ENCODE measurements at places on chromosomes 7 and 10.

DNA sequence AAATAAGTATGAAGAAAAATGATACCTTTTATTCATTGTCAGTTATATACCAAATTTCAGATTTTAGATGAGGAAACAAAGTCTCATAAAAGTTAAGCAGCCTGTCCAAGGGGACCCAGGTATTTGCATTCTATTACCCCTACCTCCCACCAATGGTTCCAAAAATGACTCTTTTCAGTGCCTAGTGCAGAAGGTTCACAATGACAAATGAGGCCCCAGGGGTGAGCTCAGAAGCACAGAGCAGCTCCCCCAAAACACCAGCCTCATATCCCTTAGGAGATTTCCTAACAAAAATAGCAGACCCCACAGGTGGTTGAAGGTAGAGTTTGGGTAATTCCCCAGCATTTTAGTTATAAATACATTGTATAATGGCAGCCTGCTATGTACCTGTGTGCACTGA is 168.6 kb downstream of the REEP3 start:
- DNase-seq = no peak

- no peak for DNase-seq
Observed at GRCh38 chr7:27665531-27665930, 2.8 kb upstream of the HIBADH start.

DNA sequence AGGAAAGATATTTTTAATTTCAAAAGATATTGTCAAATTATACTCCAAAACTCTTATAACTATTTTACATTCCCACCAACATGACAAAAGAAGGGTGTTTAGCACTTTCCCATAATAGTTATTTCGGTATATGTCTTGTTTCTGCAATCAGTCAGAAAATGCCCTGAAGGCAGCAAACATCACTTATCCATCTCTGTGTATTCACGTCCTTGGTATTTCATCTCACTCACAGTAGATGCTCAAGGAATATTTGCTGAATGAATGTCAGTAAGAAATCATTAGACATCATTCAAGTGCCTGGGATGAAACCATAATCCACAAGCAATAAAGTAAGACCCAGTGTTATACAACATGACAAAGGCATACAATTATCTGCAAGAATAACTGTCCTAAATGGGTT is 112.7 kb downstream of the GFRA1 start:
- peak; percentile 83 for DNase-seq

GRCh38 chr7:44988701-44989100 is 9.9 kb upstream of the MYO1G start:
- no peak for DNase-seq

DNA sequence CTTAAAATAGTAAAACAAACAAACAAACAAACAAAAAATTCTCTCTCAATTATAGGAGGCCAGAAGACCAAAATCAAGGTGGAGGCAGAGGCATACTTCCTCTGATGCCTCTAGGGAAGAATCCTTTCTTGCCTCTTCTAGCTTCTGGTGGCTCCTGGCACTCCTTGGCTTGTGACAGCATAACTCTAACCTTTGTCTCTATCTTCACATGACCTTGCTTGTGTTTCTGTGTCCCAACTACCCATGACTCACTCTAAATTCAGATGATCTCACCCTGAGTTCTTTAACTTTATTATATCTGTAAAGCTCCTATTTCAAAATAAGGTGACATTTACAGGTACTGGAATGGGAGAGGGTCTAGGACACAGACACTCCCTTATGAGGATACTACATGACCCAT is 88.3 kb upstream of the ANTXRL start:
- DNase-seq = no peak

- peak; percentile 79 for DNase-seq
Observed at GRCh38 chr10:35913628-35914027, 271.5 kb upstream of the FZD8 start.

GRCh38 chr7:23472556-23472955 is 2.3 kb upstream of the IGF2BP3 start:
- DNase-seq = no peak

- DNase-seq = peak; percentile 98
Observed at GRCh38 chr10:79298403-79299244, 48.6 kb upstream of the PPIF start.

DNA sequence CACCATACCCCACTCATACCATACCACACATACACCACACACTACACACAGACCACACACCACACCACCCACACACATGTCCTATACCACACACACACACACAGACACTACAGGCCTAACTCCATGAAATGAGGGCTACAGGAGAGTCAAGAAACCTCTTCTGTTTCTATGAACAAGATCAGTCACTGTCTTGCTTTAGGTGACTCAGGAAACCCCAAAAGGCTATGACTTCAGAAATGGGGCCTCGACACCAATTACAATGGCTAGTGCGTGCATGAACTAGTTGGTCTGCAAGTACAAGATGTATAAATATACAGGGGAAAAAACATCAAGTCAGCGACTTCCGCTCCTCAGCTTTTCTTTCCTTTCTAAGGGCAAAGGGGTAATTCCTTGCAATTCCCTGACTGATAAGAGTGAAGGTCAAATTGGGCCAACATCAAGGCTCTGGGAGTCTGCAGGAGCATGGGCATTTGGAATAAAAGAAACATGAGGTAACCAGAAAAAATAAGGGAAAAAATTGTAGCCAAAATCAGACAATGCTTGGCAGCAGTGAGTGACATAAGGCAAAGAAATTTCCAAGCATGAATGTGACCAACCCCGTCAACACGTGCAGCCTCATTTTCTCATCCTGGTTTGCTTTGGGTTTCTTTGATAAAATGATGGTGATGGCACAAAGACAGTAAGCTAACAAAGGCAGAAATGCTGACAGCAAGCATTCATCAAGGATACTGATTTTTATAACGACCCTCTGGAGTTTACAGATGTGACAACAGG is 1.5 kb downstream of the PKD1L1 start:
- no peak for DNase-seq

DNA sequence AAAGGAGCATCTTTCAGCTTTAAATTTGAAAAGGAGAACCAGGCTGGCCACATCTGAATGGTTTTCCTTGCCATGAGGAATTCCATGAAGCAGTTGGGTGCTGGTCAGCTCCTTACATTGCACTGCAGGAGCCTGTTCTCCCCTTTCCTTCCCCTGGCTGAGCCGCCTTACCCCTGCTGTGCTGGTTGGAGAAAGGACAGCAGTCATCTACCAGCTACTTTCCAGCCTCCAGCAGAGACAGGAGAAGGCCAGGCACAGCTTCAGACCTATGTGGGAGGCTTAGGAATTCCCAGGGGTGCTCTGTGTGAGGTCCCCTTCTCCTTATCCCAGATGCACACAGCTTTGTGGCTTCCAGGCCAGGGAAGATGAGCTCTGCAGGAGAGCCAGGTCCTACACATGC is 4.7 kb downstream of the C10orf71 start:
- DNase-seq = no peak

- DNase-seq = no peak
Observed at GRCh38 chr7:156049366-156049765, 237.1 kb upstream of the SHH start.

DNA sequence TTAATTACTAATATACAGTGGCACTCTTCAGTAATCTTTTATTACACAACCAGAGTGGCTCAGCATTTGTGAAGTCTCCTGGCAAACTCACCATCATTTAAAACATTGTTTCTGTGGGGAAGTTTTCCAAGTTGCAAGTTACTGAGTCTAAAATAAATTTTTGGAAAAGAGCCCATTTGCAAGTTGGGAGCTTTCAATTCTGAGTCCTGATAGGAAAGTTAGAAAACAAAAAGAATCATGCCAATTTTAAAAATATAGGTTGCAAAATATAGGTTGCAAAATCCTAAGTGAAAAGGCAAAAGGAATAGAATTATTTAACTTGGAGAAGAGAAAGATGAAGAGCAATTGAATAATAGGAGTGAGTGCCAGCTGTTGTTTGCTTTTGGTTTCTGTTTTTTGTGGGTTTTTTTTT is 378.8 kb upstream of the C7orf33 start:
- no peak for DNase-seq

DNA sequence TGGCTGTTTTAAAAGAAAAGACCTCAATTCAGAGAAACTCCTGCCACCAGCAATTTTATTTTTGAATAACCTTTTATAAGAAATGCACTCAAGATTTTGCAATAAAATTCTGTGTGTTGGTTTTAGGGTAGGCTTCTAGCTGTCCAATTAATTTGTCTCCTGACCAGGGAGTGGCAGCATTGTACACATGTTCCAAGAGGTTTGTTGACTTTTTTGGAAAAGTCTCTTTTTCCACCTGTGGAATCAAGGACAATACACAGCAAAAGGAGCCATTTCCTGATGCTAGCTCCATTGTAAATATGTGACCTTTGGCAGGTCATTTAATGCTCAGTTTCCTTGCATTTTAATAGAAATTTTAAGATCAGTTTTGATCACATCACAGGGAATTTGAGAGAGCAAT is 1.8 kb downstream of the GIMAP5 start:
- DNase-seq = no peak

- no peak for DNase-seq
Observed at GRCh38 chr7:151595702-151596350, 76.1 kb upstream of the RHEB start.

- DNase-seq = peak; percentile 18
Observed at GRCh38 chr10:43255634-43256431, 11.0 kb downstream of the RASGEF1A start.

DNA sequence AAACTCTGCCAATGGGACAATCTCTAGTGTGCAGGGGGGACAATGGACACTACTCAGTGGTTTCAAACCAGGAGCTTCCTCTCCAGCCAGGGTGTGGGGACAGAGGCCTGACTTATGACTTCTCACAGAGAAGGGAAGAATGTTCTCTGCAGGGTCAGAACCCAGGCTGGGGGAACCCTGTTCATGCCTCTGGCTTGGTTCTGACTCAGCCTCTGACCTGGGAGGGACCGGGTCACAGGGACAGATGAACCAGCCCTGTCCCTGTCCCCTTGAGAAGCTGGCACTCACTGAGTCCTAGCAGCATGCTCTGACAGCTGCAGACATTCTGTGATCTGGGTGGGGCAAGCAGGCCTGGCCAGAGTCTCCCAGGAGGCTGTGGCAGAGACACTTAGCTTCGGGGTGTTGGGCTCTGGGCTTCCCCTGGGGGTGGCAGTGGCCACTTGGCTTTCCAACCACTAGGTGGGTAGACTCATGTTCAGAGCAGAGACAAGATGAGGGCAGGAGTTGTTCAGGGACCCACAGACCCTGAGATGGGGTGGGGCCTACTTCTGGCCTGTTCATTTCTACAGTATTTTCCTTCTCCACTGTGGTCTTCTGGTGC is 13.6 kb downstream of the TSPAN15 start:
- no peak for DNase-seq

- peak; percentile 57 for DNase-seq
Observed at GRCh38 chr7:21507627-21508343, 35.1 kb upstream of the DNAH11 start.

DNA sequence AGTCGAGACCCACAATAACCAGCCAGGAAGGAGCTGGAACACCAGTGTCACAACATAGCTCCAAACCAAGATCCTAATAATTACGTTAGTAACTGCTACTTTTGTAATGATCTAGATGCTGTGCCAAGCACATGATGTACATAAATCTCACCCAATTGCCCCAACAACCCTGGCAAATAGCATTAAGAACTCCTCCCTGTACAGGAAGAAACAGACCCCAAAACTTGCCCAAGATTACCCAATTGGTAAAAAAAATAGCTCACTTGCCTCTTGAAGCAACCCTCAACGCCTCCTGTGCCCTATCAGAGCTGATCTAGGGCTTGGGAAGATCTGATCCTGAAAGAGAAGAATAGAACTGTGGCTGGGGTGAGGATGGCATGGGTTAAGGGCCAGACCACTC is 628.7 kb upstream of the AUTS2 start:
- DNase-seq = no peak

DNA sequence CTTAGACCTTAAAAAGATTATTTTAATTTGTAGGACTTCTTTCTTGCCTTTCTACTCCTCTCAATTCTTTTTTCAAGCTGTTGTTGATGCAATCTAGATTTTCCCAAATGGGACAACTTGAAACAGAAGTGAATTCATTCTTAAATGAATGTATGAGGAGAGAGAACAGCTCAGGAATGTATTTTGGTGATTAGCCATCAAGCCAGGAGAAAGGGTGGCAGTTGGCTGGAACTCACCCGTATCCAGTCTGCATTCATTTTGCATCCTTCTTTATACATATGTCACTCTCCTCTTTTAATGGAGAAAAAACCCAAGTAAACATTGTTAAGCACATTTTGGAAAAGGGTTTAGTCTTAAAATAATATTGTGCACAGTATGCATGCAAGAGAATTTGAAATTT is 251.3 kb downstream of the REEP3 start:
- no peak for DNase-seq

DNA sequence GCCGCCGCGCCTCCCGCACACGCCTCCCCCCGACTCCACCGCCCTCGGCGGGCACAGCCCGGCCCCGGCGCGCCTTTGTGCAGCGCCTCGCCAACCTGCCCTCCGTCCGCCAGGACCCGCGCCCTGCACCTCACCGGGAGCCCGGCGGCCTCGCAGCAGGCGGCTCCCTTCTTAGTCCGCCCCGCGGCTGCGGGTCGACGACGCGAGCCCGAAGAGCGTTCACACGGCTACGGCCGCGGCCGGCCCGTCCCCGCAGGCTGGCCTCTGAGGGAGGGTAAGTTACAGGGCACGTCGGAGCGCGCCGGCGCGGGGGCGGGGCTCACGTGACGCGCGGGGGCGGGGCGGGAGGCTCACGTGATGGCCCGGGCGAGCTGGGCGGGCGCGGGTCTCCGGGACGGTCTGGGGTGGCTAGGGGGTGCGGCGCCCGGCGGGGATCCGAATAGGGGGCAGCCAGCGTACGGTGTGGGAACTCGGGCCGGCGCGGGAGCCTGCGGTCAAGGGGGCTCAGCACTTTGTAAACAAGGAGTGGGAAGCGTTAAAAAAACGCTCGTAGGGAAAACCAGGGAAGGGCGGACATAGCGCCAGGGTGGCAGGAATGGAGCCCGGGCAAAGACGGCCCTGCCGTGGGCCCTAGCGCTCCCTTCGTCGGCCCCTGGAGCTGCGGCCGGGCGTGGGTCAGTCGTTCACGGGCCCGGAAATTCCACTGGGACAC is at the start of gene ARHGAP12:
ARHGAP12 (minus strand) TSS at position 283 of the 712 bp plus-strand sequence. CDS start 19,976 bp downstream, outside the sequence.
- peak; percentile 86 for DNase-seq

DNA sequence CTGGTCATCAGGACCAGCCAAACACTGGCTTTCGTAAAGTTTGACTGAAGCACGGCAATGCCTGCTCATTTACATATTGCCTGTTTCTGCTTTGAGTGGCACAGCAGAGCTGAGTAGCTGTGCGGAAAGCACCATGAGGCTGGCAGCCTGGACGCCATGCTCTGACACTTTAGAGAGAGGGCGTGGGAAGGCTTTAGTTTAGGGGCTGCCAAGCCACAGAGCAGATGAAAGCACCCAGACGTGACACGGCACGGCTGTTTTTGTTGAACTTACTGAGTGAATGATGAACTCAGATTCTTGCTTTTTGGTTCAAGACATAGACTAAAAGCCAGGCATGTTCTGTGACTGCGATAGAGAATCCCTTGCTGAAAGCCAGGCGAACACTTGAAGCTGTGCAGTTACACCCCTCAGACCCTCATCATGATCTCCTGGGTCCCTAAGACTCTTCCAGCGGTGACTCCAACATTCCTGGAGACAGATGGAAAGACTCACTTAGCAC is 182.1 kb downstream of the ZMYND11 start:
- no peak for DNase-seq

Data from EH (cell line).